Stimulated activated CD4-positive, alpha-beta T cell treated with anti-CD3 and anti-CD28 coated beads, Interleukin-1b, Interleukin-23, amount 100 ng/mL, for 1 hour (primary cell): ENCODE measurements at places on chromosomes 1 and 21.

- no peak for DNase-seq
These were observed 35.1 kb upstream of the GUCA2B start for GRCh38 chr1:42118125-42118524.

DNA sequence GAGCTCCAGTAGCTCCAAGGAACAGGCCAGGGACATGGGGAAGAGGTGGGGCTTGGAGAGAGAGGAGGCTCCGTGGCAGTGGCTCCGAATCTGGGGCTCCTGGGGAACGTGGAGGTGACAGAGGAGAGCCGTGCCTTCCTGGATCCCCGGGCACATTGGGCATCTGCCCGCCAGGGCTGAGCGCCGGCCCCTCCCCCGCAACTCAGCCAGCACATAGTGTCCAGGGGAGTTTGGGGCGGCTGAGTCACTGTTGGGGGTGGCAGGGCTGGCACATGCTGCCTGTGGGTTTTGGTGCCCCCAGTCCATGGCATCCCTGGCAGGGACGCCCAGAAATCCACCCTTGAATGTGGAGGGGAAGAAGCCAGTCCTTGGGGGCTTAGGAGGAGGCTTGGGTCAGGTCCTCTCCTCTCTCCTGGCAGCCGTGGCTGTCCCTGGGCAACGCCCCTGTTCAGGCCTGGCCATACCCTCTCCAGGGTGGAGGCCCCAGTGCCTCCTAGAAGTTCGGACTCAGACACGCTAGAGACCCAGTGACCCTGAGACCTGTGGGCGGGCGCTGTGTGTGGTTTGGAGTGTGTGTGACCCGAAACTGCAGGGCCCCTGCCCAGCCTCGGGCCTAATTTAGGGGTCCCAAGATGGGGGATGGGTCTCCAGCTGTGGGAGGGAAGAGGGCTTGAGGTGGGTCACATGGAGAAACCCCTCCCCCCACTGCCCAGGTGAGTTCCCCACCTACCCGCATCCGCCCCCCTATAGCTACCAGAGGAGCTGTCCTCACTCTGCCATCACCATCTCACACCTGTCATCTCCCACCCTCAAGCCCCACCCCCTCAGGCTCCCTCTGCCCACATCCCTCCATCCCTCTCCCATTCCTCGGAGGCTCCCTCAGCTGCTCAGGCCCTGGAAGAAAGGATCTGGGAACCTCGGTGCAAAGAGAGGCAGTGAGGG is 1.6 kb downstream of the HSPB7 start:
- DNase-seq, result no peak

- DNase-seq, result no peak
These were observed 50.9 kb upstream of the ARHGEF16 start for GRCh38 chr1:3403388-3404231.

GRCh38 chr21:21807598-21807903 is 809.3 kb downstream of the NCAM2 start:
- DNase-seq, result no peak

GRCh38 chr1:205263580-205264190 is 35.9 kb downstream of the TMCC2 start:
- no peak for DNase-seq

- DNase-seq, result no peak
These were observed 91.6 kb upstream of the TTC39A start for GRCh38 chr1:51421964-51422363.

GRCh38 chr1:155175927-155176371 is 2.3 kb downstream of the TRIM46 start:
- no peak for DNase-seq

GRCh38 chr1:15384301-15384901 is 25.3 kb upstream of the EFHD2 start:
- DNase-seq, result no peak

DNA sequence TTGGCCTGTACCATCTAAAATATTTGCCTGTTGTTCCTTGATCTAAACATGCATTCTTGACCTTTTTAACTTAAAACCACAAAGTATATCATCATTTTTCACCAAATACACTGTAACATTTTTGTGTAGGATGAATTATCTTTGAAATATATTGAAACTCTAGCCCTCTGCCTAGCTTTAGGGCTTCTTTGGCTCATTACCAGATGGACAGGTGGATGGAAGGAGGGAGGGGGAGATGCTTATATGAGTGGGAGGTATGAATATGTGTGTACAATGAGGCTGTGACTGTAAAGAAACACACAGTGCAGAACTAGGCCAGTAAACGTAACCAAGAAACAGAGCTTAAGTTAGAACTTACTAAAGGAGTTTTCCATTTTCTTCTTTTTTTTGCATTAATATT is 118.5 kb downstream of the ESRRG start:
- DNase-seq, result no peak

DNA sequence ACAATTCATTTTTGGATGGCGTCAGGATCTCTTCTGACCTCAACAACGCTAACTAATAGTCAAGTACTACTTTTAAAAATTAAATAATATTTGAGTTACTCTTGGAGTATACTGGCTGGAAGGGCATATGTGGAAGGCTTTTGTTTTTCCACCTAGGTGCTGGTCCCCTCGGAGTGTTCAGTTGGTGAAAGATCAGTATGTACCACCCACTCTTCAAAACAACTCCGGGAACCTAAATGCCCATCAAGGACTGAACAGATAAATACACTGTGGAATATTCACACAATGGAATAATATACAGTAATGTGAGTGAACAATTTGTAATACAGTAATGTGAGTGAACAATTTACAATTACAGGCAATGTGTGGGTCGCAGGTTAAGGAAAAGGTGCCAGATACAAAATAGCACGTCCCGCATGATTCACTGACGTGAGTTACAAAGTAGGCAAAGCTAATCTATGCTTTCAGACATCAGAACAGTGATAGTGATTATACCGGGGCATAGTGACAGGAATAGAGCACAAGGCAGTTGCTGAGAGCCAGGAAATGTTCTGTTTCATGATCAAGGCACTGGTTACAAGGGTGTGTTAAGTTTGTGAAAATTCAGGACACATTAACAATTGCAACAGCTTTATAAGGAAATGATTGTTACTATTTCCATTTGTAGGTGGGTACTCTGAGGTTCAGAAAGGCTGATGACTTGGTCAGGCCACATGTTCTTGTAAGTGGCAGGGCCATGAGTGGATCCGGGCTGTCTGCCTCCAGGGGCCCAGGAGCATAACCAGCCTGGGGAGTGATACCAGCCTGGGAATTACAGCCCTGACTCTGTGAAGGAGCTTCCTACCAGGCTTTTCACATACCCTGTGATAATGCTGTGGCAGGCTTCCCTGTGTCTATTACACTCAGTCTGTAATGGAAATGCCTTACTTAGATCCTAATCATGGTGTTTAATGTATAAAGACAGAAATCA is 59.3 kb upstream of the ABCD3 start:
- no peak for DNase-seq

DNA sequence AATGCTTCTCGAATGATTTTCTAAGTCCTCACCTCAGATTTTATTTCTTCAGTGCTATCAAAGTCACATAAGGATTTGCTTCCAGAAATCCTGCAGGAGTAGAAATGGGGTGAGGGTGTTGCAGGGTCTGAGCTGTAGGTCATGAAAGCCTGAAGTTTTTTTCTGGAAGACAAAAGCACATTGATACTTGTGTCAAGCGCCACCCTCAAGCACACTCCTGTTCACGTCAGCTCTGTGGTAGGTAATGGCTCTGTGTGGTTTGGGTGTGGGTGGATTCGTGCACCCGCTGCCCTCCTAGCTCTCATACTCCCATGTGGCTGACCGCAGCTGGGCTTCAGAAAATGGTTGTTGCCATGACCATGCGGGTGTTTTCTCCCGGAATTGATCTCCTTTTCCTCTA is 39.9 kb downstream of the AKNAD1 start:
- no peak for DNase-seq

- DNase-seq, result no peak
These were observed 30.7 kb upstream of the WASF2 start for GRCh38 chr1:27520651-27521050.

DNA sequence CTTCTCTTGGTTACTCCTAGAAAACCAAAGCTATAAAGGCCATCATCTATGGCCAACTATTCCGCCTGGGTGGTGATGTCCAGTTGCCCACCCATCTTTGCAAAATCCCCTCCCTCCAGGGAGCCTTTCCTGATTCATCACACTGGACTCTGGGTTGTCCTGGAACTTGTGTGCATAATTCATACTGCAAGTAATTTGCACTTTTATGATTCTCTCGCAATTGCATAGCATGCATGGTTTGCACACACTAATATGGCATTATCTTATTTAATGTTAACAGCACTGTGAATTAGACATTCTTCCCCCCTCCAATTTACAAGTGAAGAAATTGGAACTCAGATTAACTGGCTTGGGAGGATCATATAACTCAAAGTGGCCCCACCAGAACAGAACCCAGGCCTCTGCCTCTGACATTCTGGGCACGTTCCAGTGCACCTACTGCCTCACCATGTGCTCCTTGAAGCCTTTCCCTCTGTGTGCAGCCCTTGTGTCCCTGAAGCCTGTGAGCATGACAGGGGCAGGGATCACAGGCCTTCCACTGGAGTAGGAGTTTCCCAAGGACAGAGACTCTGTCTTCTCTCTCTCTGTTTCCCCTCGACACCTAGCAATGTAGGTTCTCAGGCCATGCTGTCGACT is 98.9 kb upstream of the IPO9 start:
- DNase-seq, result no peak

- no peak for DNase-seq
These were observed 31.1 kb upstream of the DNASE2B start for GRCh38 chr1:84367219-84367618.

GRCh38 chr1:229298887-229299503 is 28.1 kb downstream of the RAB4A start:
- DNase-seq, result no peak

DNA sequence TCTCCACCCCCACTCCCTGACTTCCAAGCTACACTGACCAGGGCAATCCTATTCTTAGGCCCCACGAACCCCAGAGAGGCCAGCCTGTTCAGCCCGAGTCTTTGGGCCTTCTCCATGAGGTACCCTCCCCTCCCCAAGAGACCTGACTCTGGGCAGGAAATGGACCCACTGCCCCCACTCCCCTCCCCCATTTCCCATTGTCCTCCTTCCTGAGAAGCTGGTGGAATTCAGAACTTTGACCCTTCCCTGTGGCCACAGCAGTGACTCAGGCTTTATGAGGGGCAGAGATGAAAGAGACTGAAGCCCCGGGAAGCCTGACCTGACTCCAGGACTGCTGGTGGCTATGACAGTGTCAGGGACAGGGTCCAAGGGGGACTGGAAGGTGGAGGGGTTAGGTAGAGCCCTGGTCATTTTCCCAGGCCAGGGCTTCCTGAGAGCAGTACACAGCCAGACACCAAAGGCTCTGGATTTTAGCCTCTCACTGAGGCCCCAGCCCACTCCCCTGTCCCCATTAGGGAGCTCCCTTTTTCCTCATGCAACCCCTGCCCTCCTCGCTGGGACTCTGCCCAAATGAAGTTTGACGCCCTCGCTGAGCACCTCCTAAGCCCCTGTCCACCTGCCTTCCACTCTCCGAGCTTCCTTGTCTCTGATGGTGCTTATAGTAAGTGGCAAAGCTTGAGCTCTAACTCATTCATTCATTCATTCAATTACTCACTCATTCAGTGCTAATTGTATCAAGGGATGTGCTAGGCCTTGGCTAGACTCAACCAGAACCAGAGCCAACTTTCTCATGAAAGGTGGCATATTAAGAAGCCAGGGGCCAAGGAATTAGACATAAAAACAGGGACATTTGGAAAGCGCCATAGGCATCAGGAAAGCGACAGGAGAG is 3.0 kb downstream of the CRYBG2 start:
- no peak for DNase-seq

- DNase-seq, result no peak
These were observed 100.0 kb upstream of the HNRNPU start for GRCh38 chr1:244964112-244964971.

- DNase-seq, result no peak
These were observed 10.3 kb upstream of the NBPF11 start for GRCh38 chr1:148162363-148162762.

DNA sequence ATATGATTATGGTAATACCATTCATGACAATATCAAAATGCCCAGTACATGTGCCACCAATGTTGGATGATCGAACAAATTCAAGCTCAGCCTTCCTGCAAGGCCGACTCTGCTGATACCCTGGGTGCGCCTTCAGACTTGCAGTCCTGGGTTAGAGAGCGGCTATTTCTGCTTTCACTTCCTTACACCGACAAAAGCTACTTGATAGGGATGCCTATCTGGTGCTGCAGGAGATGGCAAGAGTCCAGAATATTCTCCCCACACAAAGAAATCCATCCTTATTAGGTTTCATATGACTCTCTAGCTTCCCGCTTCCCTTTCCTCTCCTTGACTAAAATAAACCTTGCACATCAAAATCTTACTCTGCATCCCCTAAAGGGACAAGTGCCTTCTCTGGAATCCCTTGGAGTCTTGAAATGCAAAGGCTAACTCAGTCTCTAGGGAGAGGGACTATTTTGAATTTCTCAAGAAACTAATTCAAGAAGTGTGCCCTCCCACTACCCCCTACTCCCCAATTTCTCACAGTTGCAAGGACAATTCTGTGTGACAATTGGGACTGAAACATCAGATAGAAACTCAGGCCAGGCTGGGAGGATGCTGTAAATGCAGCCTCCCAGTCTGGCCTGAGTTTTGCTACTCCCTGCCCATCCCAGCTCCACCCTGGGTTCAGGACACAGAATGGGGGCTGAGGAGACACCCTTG is 103.1 kb upstream of the USP24 start:
- no peak for DNase-seq

GRCh38 chr1:243288062-243288461 is 32.2 kb downstream of the SDCCAG8 start:
- no peak for DNase-seq

GRCh38 chr1:1001057-1001783 is 1.3 kb upstream of the HES4 start:
- DNase-seq, result no peak

DNA sequence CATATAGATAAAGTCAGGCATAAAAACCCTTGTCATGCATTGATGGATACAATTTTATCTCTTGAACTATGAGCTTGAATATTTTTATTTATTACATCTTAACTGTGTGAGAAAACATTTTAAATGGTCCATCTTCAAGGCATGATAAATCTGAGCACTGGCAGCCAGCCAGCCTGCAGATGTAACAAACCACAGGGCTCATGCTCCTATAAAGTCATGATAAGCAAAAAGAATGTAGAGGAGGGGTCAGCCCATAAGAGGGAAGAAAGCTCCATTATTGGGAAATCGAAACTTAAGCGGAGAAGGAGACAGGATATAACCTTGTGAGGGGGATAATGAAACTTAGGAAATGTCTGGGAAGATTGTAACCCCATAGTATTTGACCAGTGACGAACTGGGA is 839.0 kb downstream of the LRRIQ3 start:
- no peak for DNase-seq

- DNase-seq, result no peak
These were observed 33.3 kb downstream of the LRRC8B start for GRCh38 chr1:89557956-89558355.

DNA sequence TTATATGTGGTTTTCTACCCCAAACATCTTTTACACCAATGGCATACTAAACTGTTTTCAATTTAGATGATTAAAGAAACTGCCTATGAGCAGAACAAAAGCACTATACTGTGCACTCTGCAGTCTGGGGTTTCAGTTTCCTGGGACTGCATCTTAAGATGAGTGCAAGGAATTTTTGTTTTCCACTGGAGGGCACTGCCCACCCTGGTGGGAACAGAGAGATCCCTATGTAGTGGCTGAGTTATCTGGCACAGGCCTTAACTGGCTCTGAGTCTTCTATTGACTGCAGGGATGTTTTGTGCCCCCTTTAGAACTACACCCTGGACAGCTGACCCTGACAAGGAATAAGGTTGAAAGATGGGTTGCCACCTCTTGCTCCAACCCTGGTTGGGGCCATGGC is 12.0 kb downstream of the PROK1 start:
- DNase-seq, result no peak

GRCh38 chr21:41530366-41530765 is 22.4 kb upstream of the TMPRSS2 start:
- DNase-seq, result no peak
